ENCODE measurements at places on chromosomes 3 and 15. TPM values are rescaled to one million over a fixed set of nuclear protein-coding genes. Genes with fewer than 3 reads are reported as not detected.

DNA sequence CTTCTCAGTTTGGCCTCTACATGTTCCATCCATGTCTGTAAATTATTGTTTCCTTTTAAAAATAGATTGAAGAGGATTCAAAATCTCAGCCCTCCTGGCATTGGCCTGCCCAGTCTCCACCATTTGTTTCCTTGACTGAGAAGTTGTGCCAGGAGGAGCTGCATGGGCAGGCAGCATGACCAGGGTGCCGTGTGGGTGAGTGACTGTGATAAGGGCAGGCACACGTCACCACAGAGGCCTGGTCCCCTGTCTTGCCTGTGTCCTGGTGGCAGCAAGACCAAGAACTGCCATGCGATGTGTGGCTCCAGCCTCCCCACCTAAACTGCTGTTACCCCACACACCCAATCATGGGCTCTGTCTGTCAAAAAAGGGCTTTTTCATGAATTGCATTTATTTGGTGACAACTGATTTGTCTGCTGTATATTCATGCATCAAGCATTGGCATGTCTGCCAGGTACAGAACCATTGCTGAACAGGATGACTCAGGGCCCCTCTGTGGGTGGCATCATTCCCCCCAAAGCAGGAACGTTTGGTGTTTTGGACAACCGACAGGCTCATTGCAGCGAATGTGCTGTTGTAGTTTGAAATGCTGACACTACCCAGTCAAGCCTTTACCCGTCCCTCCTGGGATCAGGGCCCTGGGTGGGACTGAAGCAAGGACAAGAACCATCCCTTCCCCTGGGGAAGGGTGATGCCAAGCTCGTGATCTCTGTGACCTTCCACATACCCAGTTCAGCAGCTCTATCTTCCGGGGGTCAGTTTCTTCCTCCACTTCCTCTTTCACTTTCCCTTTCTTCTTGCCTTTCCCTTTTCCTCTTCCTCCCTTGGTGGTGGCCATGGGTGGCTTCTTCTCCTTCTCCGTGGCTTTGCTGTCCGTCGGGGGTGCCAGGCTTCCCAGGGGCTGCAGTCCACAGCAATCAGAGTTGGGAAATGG is 51.6 kb downstream of the TRPM1 start:
- no peak for DNase-seq

DNA sequence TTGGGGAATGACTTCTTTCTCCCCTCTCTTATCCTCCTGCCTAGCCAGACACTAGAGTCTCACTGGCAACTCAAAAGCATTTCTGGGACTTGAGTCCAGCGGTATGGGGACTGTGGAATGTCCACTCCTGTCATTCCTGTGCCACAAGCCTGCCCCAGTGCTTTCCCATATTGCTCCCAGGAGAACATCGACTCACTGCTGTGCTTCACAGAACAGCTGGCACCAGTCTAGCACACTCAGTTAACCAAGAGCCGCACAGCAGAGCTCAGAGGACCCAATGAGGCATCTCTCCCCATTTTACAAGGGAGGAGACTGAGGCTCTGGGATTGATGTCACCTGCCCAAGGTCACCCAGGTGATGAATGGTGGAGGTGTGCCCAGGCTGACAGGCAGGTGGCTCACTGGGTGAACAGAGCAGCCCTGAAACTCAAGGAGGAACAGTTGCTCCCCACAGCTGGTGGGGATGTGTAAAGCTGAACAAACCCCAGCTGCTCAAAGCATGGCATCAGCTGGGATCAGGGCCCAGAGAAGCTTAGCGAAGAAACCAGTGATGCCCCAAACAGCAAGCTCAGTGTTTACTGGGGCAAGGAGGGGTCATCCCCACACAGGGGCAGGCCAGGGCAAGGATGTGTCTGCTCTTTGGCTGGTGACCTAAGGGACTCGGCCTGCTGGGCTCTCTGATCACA is 35.4 kb upstream of the DUSP7 start:
- no peak for DNase-seq

DNA sequence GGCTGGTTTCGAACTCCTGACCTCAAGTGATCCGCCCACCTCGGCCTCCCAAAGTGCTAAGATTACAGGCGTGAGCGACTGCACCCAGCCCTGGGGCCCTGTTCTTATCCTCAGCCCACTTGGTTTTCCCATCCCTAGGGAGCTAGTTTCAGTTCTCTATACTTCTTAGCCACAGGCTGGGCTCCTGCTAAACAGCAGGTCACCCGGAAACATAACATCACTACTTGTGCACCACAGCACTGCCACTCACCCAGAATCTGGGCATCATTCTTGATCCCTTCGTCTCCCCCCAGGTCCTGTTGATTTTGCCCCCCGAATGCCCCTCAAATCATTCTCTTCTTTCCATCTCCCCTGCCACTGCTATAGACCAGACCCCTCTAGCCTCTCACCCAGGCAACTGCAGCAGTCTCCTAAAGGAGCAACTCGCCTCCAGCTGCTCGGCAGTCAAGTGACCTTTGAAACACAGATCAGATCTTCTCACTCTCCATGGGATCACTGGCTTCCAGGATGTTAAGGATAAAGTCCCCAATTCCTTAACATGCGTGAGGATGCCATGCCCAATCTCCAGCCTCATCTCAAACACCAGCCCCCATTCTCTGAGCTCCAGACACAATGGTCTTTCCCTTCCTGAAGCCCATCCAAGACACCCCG is 5.6 kb upstream of the AP3S2 start:
- no peak for DNase-seq

DNA sequence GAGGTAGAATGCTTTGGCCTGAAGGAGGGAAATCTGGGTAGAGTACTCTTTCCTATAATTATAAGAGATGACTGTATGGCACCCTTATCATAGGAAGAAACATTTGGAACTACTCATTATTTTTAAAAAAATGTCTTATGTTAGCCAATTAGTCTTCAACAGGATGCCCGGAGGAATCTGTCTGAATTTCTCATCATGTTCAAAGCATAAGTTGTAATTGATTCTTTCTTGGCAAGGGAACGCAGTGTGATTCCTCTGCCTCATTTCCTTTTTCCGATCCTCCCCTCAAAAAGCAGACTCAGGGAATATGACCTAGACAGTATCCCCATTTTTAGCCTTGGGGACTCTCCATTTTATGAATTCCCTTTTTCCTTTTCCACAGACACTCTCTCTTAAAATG is 165.1 kb downstream of the IL5RA start:
- no peak for DNase-seq

GRCh38 chr3:49609815-49610214 is 55.5 kb downstream of the BSN start:
- no peak for DNase-seq

DNA sequence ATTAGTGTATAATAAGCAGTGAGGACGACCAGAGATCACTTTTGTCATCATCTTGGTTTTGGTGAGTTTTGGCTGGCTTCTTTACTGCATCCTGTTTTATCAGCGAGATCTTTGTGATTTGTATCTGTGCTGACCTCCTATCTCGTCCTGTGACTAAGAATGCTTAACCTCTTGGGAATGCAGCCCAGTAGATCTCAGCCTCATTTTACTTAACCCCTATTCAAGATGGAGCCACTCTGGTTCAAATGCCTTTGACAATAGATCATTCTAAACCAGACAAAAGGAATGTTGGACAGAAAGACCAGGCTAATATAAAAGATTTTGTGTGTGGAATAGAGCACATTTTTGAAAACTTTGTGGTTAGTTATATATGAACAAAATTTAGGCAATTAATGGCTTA is 618.5 kb upstream of the BCHE start:
- no peak for DNase-seq

DNA sequence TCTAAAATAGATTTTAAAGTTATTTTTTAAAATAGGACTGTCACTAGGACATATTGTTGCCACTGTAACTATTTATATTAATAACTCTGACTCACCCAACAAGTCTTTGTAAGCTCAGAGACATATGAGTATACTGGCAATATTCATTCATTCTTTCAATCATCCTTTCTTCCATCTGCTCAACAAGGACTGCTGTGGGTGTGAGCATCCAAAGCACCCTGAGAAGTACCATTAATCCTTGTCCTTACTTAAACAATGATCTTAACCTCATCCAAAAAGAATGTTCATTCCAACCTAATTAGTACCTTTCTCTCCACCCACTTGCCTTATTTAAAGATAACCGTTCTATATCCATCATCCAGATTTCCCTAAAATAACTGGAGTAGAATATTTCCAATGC is 94.2 kb upstream of the PPP2R3A start:
- DNase-seq: no peak

GRCh38 chr3:196962930-196963630 is 5.6 kb downstream of the PIGZ start:
- no peak for DNase-seq

DNA sequence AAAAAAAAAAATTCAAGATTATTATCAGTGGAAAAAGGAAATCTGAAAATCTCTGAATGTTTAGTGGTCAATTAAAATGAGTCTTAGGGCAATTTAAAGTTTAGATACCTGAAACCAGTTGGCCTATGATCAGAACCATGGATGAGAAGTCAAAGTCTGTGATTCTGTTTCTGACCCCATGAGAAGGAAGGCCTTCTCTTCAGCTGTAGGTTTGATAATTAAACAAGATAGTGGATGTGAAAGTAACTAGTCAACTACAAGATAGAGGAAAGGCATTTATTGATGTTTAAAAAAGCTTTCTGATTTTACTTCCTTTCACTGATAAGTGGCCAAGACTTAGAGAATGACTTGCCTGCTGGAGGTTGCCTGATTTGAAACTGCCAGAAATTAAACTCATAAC is 8.7 kb downstream of the PLS1 start:
- no peak for DNase-seq

GRCh38 chr3:120597445-120598049 is 1.4 kb downstream of the NDUFB4 start:
- DNase-seq: no peak

DNA sequence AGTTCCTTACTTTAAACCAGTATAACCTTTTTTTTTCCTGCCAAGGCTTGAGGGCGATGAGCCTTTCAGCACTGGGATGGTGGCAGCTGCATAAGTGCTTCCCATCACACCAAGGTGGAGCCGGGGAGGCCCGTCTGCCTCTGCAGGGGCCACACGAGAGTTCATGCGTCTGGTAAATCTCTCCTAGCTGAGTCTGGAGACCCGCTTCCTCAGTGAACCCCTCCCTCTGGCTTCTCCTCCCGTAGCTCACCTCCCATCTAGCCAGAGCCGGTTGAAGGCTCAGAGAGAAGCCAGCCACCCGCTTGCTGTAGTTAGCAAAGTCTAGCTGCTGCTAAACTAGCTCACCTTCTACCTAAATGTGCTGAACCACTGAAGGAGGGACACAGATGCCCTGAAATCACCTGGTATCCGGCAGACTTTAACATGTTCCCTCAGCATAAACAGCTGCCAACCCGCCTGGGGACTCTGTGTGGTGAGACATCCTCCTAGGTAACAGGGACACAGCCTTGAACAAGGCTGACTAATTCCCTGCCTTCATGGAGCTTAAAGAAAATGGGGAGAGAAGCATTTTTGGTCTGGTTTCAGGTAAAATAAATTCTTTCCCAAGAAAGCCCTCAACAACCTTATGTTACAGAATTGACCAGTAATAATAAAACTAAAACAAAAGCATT is 42.9 kb downstream of the RLBP1 start:
- DNase-seq: no peak

- DNase-seq: no peak
These were observed 48.1 kb upstream of the FRMD4B start for GRCh38 chr3:69433969-69434325.

- DNase-seq: no peak
These were observed 15.9 kb downstream of the CD200R1 start for GRCh38 chr3:112958811-112959560.

GRCh38 chr15:81894061-81894460 is 151.8 kb downstream of the MEX3B start:
- no peak for DNase-seq

DNA sequence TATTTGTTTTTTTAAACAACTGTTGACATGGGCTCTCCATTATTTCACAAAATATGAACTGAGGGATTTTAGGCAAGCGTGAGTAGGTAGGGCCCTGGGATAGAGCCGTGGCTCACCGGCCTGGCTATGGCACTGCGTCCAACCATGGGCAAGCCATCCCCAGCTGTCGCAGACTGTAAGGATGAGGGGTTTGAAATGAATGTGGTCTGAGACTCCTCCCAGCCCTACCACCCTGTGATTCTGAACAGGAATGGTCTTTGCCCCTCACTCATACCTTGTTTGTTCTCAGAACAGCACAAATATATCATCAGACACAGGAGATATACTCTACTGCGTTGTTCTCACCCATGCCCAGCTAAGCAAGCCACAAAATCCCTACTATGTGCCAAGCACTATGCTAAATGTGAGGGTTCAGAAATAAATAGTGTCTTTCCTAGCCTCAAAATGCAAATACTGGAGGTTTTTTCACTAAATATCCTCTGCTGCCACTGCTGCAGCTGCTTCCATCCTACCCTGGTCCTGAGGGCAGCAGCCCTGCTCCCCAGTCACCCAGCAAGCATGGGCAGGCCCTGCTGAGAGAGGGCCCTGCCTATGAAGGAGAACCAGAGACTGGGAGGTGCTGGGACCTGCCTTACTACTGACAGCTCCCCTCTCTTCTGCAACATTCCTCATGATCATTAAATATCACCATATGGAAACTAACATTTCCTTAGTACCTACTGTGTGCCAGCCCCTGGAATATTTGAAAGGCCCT is 102.8 kb downstream of the XXYLT1 start:
- no peak for DNase-seq

DNA sequence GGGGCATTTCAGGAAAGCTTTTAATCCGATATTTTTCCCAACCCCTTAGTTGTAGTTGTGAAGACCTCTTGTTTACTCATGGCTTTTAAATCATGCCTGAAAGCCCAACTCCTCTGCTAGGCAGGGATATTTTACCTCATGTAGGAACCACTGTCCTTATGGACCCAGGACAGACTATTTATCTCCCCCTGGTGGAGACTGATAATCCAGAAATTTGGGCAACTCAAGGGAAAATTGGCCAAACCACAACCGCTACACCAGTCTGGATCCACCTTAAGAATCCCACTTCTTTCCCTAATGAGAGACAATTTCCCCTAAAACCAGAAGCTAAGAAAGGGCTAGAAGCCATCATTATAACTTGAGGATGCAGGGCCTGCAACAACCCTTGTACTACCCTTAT is 248.1 kb upstream of the STAC start:
- DNase-seq: no peak

- DNase-seq: no peak
These were observed 33.1 kb upstream of the PLA2G4E start for GRCh38 chr15:42053914-42054313.

- no peak for DNase-seq
These were observed 40.0 kb upstream of the TOPBP1 start for GRCh38 chr3:133701435-133702358.

DNA sequence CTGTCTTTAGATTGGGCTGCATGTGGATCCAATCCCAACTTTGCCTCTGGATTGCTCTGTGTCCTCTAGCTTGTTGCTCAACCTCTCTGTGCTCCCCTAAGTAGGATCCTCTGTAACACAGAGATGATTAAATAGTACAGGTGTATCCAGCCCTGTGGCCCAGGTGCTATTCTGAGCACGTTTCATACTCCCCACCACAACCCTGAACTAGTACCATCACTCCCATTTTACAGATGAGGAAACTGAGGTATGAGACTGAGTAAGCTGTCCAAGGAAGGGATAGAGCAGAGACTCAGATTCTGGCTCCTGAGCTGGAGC is 7.2 kb downstream of the ISG20 start:
- DNase-seq: no peak

GRCh38 chr15:78685159-78685921 is 44.3 kb upstream of the CHRNB4 start:
- DNase-seq: no peak

SCN11A gene
- 0.32 TPM for polyA plus RNA-seq

LRRK1 gene
- polyA plus RNA-seq: 12.3 TPM

INKA1 gene
- polyA plus RNA-seq: 6.5 TPM

PARP16 gene
- polyA plus RNA-seq: 13.4 TPM

SH2D7 gene
- not detected for polyA plus RNA-seq

PIGZ gene
- polyA plus RNA-seq: 10.8 TPM

LMAN1L gene
- 0.33 TPM for polyA plus RNA-seq

GTPBP8 gene
- polyA plus RNA-seq: 15.4 TPM

ATP8B4 gene
- polyA plus RNA-seq: 6.6 TPM
